T follicular helper cell (primary cell): ENCODE measurements at places on chromosomes 2 and 18.

- DNase-seq, result no peak
Observed at GRCh38 chr2:215499331-215499730, 63.5 kb upstream of the FN1 start.

DNA sequence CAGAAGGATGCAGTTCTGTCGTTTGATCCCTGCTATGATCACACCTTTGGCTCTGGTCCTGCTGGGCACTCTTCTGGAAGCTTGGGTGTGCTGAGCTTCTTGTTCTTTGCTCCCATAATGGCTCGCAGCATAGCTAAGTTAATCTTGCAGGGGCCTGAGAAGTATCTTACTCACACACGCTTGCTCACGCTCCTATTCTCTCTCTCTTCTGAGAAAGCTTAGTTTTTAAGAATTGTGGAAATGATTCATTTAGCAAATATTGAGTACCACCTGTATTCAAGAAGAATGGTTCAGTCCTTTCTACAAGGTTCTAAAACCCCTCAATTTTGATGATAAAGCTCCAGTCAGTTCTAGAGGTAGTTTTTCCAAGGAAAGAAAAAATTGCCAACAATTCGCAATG lies 40.6 kb downstream of the XRCC5 start:
- DNase-seq, result no peak

DNA sequence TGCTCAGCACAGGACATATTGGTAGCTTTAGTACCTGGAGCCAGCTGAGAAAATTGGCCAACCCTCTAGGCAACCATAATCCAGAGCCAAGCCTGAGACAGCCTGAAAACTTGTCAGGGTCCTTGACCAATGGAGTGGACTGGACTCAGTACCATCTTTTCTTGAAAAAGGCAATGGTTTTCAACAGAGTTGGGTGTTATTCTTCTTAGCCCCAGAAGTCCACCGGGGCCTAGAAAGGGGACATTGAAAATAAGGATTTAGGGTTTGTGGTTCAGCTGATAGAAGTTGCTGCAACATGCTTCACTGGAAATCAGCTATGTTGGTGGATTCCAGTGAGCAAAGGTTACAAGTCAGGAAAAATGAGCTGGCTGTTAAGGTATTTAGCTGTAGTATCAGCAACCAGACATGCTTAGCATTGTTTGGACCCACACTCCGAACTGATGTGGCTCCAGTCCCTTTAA lies 22.1 kb upstream of the CNOT11 start:
- DNase-seq, result no peak

GRCh38 chr2:85893428-85894258 lies 4.9 kb upstream of the ST3GAL5 start:
- no peak for DNase-seq

DNA sequence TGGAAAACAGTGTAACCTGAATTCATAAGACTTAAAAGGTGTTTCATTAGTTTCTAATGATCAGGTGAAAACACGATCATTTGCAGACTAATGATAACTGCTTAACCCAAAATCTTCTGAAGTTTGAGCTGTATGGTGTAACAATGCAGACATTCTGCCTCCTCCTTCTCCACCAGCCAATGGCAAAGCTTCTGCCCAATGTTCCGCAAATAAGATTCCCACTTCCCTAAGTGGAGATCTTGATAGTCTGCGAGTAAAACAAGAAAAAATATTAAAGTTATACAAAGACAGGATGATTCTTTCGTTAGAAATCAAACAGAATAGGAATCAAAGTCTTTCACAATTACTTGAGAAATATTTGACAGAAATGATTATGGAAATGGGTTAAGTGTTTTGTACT lies 8.1 kb downstream of the C2orf42 start:
- DNase-seq, result no peak

DNA sequence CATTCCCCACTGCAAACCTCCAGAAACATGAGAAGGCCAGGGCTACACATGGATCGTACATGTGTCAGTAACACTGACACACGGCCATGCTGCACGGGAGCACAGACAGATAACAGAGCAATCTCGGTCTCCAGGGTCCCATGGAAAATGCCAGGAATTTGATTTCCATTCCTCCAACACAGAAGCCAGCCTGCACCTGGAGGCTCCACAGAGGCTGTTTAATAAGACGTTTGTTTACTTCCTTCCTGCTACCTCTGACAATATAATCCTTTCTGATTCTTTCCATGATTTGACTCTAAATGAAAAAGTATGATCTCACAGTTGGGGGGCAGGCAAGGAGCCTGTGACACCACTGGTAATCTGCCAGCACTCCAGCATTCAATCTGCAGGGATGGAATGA lies 210.9 kb upstream of the DDX18 start:
- no peak for DNase-seq

- peak; percentile 67 for DNase-seq
Observed at GRCh38 chr2:96537734-96538486, 1.4 kb downstream of the ARID5A start.

- no peak for DNase-seq
Observed at GRCh38 chr2:44110444-44110843, 58.2 kb upstream of the PPM1B start.

DNA sequence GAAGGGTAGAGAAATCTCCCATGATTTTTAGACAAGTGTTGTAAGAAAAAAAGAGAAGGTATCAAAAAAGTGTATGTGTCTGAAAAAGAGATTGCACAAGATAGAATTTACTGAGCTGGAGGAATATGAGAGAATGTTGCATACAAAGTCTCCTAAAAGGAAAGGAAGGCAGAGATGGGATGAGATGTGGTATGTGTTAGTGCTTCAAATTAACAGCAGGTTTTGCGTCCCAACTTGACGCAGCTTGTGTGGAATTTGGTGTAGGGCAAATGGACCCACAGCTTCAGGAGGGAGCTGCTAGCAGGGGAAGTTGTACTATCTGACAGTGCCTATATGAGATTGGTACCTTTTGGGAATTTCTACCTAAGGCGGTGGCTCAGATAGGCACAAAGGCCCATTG lies 9.0 kb upstream of the RASGRP3 start:
- no peak for DNase-seq

DNA sequence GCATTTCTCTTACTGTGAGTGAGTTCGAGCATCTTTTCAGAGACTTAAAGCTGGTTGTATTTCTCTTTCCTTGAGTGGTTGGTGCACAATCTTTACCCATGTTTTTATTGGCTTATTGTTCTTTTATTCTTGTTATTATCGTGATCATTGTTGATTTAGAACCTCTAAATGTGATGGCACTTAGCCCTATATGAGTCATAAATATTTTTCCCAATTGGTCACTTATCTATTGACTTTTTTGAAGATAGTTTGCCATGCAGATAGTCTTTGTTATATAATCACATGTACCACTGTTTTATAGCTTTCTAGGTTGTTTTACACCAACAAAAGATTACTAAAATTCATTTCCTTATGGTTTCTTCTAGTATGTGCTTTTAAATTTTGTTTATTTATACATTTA lies 141.6 kb upstream of the MSH6 start:
- no peak for DNase-seq

DNA sequence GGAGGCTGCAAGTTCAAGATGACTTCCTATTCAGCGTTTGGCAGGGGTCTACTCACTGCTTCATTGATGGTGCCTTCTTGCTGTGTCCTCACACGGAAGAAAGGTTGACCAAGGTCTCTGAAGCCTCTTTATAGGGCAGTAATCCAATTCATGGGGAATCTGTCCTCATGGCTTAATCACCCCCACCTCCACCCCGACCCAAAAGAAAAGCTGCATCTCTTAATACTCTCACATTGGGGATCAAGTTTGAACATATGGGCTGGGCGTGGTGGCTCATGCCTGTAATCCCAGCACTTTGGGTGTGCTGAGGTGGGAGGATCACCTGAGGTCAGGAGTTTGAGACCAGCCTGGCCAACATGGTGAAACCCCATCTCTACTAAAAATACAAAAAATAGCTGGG lies 36.4 kb upstream of the HNMT start:
- no peak for DNase-seq

DNA sequence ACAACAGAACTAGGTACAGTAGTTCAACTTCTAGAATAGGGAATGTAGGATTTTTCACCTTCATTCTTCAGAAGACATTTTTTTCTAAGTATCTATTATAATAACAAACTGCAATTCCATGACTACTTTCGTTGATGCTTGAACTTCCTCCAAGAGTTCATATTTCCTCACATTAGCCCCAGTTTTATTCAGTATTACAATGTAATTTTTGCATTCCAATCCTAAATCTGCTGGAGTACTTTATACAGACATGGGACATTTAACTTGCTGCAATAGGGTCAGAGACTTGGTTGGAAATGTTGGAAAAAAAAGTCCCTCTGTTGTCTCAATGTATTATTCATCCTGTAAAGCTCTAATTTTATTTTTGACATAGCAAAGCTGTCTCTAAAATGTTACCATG lies 19.6 kb upstream of the FTCDNL1 start:
- no peak for DNase-seq

DNA sequence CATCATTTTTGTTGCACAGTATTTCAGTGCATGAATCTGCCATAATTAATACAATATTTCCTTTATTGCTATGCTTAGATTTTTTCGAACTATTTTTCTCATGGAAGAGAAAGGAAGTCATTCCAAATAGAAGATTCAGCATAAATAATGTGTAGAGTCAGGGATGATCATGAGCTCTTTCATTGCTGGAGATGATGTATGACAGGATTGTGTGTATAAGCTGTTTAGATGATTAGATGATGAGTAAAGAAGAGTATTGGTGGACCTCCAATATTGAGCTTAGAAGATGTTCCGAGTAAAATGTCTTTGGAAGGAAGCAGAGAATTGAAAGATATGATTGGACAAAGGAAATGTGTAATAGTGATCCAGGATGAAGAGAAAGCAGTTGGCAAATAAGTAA lies 364.5 kb downstream of the PARD3B start:
- no peak for DNase-seq

DNA sequence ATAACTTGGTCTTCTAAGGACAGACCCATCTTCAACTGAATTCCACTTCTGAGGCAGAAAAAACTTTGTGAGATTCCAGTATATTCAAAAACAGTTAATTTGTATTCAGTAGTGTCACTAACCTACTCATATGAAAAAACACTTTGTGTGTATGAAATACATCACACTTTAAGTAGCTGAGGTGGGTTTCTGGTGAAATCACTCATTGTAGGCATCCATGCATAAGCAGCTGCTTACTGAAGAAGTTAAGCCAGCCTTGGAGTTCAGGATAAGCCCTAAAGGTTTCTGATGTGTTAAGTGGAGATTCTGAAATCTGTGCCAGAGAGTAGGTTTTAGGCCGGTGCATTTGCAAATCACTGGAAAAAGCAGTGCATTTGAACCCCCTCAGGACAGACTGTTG lies 128.2 kb downstream of the BCL2 start:
- no peak for DNase-seq

GRCh38 chr2:130798472-130799218 lies 38.1 kb upstream of the ARHGEF4 start:
- no peak for DNase-seq

GRCh38 chr2:120871881-120872620 lies 136.4 kb downstream of the GLI2 start:
- DNase-seq, result no peak

- no peak for DNase-seq
Observed at GRCh38 chr2:21258082-21258481, 134.3 kb downstream of the TDRD15 start.

DNA sequence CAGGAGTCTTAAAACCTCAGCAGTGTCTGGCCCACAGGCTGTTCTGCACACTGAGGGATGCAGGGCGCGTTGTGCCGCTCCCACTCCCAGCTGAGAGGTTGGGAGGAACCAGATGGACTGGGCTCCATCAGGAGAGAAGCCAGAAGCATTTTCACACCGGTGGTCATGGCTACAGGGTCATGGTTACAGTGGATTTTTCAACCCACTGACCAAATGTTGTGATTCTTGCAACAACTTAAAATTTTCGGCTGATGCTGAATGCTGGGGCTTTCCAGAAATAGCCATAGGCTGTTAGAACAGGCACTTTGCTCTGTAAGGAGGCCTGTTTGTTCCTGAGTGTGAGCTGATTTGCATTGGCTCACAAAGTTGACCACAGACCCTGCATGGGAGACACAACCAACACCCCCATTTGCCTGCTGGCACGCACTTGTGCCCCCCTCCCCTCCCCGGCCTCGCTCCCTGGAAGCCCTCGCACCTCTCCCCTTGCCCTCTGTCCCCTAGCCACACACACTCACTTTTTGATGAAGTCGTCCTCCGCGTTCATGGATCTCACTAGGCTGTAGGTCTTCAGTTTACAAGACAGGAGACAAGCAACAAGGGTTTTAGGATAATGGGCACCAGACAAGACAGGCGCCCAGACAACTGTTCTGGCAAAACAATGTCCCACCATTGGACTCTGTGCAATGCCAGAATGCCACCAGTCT lies 3.4 kb downstream of the LPIN1 start:
- DNase-seq, result no peak
